ENCODE measurements at places on chromosomes 1 and 21. TPM values are rescaled to one million over a fixed set of nuclear protein-coding genes. Genes with fewer than 3 reads are reported as not detected.

REN gene
- total RNA-seq: not detected

CD247 gene
- 0.55 TPM for total RNA-seq

KCND3 gene
- 0.13 TPM for total RNA-seq

SH3BGRL3 gene
- total RNA-seq: 198 TPM

RASAL2 gene
- total RNA-seq: 21.8 TPM

S100A9 gene
- total RNA-seq: not detected

ZBTB7B gene
- 23.2 TPM for total RNA-seq

AMY1B gene
- not detected for total RNA-seq

CD52 gene
- 5.3 TPM for total RNA-seq

CYP2J2 gene
- 0.25 TPM for total RNA-seq

ALPL gene
- total RNA-seq: 106 TPM

ELAPOR1 gene
- 0.48 TPM for total RNA-seq

NEK7 gene
- 24.2 TPM for total RNA-seq

VWA5B1 gene
- 0.38 TPM for total RNA-seq

GABRD gene
- not detected for total RNA-seq

C8B gene
- not detected for total RNA-seq

LRRC38 gene
- 0.43 TPM for total RNA-seq

B3GALT5 gene
- 7.2 TPM for total RNA-seq

VAV3 gene
- 2.3 TPM for total RNA-seq

HAO2 gene
- not detected for total RNA-seq

CR1 gene
- total RNA-seq: 0.07 TPM

LIN9 gene
- 9.5 TPM for total RNA-seq

VAMP3 gene
- total RNA-seq: 54.5 TPM

SLC35F3 gene
- 15.8 TPM for total RNA-seq

RIPK4 gene
- 56.3 TPM for total RNA-seq

GPR161 gene
- 31.8 TPM for total RNA-seq

PROX1 gene
- total RNA-seq: 1.9 TPM

SLAMF9 gene
- not detected for total RNA-seq

KLHL12 gene
- 34.4 TPM for total RNA-seq

HAPLN2 gene
- total RNA-seq: not detected

DCST2 gene
- total RNA-seq: 0.45 TPM

ADAMTS5 gene
- total RNA-seq: 0.48 TPM

IL20 gene
- not detected for total RNA-seq

KRTAP21-2 gene
- not detected for total RNA-seq

OLFML3 gene
- total RNA-seq: 14.8 TPM

DPT gene
- not detected for total RNA-seq

OLIG2 gene
- total RNA-seq: not detected

NPPA gene
- not detected for total RNA-seq

KCNJ6 gene
- total RNA-seq: not detected

PIK3R3 gene
- 17.1 TPM for total RNA-seq

TPM3 gene
- total RNA-seq: 597 TPM

OR1C1 gene
- not detected for total RNA-seq

KISS1 gene
- not detected for total RNA-seq

ZBED6 gene
- 51.3 TPM for total RNA-seq

ILDR2 gene
- 1.1 TPM for total RNA-seq

IFI44 gene
- total RNA-seq: not detected

PLA2G2C gene
- total RNA-seq: not detected

TMEM82 gene
- total RNA-seq: 4.7 TPM

C1orf185 gene
- total RNA-seq: not detected

CAMSAP2 gene
- total RNA-seq: 22.2 TPM

HSPB7 gene
- not detected for total RNA-seq

TDRD5 gene
- 0.29 TPM for total RNA-seq

PDE4B gene
- 20.5 TPM for total RNA-seq

OPRD1 gene
- 0.56 TPM for total RNA-seq

CLEC20A gene
- total RNA-seq: 0.61 TPM

OR2AK2 gene
- total RNA-seq: not detected

OR2L13 gene
- total RNA-seq: not detected

All from endodermal cell (in vitro differentiated cells).